Activated CD8-positive, alpha-beta memory T cell treated with anti-CD3 and anti-CD28 coated beads for 1 hour (primary cell): ENCODE measurements at places on chromosomes 7 and 10.

DNA sequence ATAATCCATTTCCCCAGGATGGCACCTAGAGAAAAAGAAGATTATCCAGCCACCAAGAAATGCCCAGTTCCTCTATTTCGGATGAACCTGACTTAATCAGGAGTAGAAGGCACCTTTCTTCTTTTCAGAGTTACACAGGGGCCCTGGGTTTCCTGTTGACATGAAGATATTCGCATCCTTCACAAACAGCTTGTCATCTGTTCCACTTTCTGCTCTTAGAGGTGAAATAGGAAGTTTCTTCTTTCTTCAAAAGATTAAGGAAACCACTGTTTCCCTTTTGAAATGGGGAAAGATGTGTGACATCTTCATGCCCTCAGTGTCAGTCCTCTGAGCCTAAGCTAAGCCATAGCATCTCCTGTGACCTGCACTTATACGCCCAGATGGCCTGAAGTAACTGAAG lies 39.1 kb upstream of the RAB18 start:
- DNase-seq: no peak

DNA sequence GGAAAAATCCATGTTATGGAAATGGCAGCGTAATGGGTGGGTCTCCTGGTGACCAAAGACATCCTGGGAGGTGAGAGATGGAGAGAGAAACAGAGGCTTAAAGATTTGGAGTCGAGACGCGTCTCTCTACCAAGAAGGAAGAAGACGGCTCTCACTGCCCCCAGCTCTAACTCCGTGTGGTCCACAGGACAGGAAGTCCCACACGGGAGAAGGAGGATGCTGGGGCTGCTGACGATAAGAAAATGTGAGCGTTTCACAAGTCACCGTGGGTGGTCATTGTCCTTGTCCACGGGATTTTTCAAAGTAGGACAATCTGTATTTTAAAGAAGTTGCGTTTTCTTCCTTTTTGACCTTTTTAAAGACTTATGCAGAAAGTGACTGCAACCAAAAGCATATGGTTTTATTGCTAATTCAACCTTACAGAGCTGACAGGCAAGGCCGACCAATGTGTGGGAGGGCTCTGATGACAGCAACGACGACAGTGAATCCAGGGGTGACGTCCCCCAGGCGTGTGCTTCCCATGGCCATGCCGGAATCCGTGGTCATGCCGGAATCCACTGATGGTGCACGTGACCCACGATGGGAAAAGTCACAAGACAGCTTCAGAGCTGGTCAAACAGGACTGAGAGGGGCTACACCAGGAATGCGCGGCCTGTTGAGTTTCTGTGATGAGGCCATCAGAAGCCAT lies 341.2 kb downstream of the PTPRN2 start:
- DNase-seq: no peak

DNA sequence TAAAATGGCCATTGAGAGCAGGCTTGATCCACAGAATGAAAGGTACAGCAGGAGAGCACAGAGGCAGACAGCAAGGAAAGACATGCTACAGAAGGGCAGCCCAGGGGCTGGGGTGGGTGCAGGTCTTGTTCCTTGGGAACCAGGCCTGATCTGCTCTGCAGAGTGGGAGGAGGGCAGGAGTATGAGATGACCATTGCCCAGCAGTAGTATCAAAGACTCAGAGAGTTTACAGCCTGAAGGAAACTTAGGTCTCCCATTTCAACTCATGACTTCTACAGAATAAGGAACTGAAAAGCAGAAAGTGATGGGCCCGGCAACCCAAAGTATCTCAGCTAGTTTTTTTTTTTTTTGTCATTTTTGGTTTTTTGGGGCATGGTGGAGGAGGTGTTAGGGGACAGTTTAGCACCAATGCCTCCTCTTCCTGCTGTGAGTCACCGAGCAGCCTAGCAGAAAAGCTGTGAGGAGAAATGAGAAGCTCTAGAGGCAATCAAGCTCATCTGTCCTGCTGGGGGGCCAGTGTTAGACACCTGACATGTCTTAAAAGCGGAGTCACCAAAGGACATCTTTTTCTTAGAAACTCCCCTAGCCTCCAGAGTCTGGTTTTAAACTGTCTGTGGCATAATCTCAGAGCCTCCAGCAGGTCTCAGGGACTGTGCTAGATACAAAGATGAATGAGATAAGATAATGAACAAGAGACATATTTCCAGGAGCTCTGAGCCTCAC lies 34.3 kb upstream of the HERPUD2 start:
- DNase-seq: no peak

- DNase-seq: no peak
These were observed 343.6 kb upstream of the AUTS2 start for GRCh38 chr7:69254643-69255042.

GRCh38 chr7:4235596-4235995 lies 446.5 kb upstream of the FOXK1 start:
- DNase-seq: no peak
